ENCODE measurements at places on chromosomes 12 and 14.

DNA sequence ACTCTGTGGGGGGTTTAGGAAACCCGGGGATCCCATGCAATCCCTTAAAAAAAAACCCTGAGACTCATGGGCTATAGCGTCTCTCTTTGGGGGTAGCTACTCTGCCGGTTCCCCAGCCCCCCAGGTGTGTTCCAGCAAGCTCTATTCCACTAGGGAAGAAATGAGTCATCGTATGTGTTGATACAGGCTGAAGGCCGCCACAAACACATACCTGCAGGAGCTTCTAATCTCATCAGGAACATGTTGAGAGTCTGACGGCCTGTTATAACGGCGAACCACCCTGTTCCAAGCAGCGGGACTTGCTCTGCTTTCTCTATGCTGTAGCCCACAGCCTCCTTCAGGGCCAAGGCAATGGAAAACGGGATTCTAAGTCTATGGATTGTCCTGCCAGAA lies 977 bp upstream of the KRT5 start:
- DNase-seq = no peak

GRCh38 chr14:93173943-93174395 lies 10.7 kb downstream of the MOAP1 start:
- no peak for DNase-seq

- no peak for DNase-seq
These were observed 14.3 kb upstream of the PAPLN start for GRCh38 chr14:73223049-73223448.

GRCh38 chr14:103727313-103727980 lies 11.8 kb downstream of the ZFYVE21 start:
- no peak for DNase-seq

DNA sequence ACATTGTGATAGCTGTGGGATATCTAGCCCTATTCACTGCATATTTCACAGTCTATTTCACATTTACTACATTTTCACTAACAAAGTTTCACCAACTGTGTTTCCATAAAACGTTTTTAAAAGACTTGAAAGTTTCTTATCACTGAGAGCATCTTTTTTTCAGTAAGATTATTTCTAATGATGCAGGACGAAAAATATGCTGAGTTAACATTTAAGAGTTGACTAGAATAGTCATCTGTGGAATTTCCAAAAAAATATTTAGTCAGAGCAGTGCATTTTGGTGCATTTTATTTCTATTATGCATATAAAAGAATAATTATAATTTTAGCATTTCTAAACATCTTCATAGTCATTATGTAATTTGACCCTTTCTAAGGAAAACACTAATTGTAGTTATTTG lies 143.8 kb upstream of the CLEC14A start:
- no peak for DNase-seq

GRCh38 chr14:20836668-20837338 lies 34.2 kb upstream of the RNASE1 start:
- no peak for DNase-seq

DNA sequence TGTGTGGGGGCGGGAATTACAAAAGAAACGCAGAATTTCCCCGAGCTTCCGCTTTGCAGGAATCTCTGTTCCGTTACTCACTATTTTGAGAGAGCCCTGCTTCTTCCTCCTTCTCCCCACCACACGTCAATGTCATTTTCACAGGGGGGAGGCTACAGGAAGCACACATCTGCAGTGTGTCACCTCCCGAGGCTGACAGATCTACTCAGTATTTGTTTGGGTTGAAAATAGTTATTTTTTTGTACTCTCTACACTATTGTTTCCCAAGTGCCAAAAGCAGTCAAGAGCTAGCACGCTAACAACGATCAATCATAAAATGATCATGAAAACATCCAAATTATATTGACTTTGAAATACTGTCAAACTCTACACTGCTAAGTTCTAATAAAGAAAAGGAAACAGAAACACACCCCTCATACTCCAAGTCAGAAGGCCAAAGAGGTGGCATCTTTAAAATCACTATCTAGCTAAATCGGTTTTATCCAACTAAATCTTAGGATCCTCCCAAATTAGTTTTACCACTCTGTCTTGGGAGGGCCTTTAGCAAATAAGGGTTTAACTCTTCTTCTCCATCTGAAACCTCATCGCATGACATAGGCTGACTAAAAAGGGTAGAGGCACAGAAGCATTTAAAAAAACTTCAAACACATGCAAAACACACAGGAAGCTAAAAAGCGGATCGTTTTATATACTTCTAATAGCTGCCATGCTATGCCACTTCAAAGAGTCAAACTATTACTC lies 51.8 kb downstream of the FOXN3 start:
- DNase-seq = no peak

GRCh38 chr14:102776761-102777710 lies at the start of gene TRAF3:
TSS of gene TRAF3 (plus strand) at chr14:102777449. CDS start at chr14:102870202, 92,753 bp downstream.
- DNase-seq = peak; percentile 13

Measured in fibroblast of the conjunctiva (primary cell).